ENCODE measurements at places on chromosomes 5 and 9.
A peak's percentile ranks its signal among the peaks of the same experiment; 100 is the strongest.

GRCh38 chr5:51156838-51157237 is 226.4 kb upstream of the ISL1 start:
- no peak for DNase-seq

DNA sequence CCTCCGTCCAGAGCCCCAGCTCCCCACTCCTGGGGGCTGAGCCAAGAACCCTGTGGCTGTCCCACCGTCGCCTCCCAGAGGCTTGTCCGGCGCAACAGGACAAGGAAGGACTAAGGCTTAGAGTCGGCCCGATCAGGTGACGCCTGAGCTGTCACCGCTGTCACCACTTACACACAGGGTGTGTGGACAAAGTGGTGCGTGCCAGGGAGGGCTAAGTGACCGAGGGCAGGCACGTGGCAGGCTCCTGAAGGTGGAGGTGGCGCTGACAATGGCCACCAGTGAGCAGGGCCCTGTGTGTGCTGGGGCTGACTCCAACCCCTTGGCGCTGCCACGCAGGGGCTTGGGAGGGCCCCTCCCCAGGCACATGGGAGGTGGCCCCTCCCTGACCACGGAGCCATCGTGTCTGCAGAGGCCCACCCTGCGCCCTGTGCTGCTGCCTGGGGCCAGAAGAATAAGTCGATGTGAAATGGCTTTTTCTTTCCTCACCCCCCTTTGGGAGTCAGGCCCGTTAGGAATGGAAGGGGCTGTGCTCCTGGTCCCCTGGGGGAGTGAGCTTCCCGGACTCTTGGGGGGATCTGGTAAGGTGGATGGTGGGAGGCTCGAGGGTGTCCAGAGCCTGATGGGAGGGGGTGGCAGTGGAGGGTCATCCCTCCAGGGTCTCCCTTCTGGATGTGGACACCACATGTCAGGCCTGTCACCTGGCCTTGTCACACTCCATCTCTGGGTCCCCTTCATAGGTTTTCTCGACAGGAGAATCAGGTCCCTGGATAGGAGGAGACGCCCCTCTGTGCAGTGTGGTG is 2.6 kb upstream of the GPSM1 start:
- peak; percentile 84 for DNase-seq

DNA sequence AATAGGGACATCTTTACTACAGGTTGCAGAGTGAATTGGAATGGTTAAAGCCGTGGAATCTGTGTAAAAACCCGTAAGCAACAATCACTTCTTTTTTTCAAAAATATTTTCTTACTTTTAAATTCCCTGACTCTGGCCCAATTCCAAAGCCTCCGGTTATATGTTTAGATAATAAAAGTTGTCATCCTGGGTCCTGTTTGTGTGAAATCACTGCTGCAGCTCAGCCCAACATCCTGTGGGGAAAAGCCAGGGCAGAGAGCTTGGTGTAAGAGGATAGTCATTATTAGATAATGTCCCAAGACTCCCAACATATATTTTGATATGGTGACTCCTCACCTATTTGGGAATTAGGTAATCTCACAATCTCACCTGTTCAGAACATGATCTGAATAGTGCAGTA is 586.0 kb upstream of the BRINP1 start:
- DNase-seq: no peak

GRCh38 chr5:35214051-35214450 is 16.2 kb downstream of the PRLR start:
- DNase-seq: no peak

- DNase-seq: no peak
Observed at GRCh38 chr5:78979909-78980308, 5.2 kb downstream of the ARSB start.

- no peak for DNase-seq
Observed at GRCh38 chr9:27308691-27309390, 11.9 kb upstream of the EQTN start.

DNA sequence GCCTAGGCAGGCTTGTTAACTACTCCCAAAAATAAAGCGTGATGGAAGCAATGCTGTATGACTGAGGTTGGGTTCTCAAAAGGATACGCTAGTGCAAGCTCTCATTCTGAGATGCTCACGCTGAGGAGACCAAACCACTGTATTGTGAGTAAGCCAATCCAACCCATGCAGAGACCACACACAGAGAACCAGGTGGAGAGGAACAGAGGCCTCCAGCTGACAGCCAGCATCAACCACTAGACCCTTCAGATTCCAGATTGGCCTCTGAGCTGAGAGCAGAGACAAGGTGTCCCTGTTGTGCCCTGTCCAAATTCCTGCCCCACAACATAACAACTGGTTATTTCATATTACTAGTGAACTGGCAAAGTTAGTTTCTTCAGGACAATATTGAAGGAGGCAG is 4.5 kb downstream of the TSTD2 start:
- no peak for DNase-seq

- DNase-seq: no peak
Observed at GRCh38 chr9:78668148-78668832, 371.4 kb downstream of the PSAT1 start.

DNA sequence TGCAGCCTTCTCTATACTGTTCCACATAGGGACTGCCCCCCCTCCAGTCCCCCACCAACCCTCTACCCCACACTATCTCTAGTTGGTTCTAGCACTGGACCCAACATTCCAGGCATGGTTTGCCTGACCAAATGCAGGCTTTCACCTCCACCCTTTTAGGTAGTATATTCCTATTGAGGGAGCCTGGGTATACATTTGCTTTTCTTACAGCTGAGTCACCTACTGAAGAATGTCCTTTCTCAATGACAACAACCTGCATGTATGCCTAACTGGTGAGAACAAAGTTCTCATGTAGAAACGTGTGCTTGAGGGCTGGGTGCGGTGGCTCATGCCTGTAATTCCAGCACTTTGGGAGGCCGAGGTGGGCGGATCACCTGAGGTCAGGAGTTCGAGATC is 8.2 kb downstream of the TNIP1 start:
- DNase-seq: no peak

- no peak for DNase-seq
Observed at GRCh38 chr9:138010861-138011260, 133.3 kb downstream of the CACNA1B start.

GRCh38 chr9:90827181-90827871 is 25.7 kb downstream of the SYK start:
- DNase-seq: no peak

GRCh38 chr5:133129950-133130349 is 78.1 kb downstream of the HSPA4 start:
- DNase-seq: no peak

DNA sequence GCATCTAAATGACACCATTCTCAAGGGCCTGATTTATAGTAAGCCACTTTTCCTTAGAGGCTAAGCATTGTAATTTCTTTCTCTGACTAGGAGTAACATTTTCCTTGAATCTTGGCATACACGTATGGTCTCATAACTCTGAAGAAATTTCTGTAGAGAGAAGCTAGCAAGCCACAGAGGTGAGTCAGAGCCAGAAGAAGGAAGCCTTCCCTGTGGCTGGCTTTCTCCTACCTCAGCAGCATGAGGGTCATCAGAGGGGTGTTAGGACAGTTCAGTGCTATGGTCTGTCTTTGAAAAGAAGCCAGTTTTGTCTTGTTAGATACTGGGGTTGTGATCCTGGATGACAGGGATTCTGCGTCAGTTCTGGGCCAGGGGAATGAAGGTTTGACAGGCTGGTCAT is 3.2 kb downstream of the SNX30 start:
- peak; percentile 86 for DNase-seq

DNA sequence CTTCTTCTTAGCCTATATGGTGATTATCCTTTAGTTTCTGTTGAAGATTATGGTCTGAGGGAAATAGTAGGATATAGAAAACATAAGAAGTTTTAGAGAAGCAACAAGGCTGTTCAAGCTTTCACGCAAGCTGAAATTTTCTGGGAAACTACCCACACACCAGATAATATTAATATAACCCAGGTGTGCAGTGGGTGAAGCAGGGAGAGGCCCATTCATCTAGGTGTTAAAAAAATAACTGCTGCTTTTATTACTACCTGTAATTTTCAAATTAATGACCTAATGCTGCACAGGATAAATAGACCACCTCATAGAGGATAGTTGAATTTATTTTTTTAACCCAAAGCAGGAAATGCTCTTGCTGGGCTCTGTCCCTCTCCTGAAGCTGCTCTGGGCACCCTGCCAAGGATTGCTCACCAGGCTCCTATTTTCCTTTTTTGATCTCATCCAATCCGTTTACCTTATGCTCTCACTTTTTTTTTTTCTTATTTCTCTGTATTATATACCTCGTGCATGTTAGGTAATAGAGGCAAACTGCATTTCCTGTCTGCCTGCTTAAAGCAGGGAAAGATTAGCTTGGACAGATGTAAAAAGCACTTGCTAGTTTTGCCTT is 124.3 kb upstream of the SLC12A2 start:
- peak; percentile 78 for DNase-seq

DNA sequence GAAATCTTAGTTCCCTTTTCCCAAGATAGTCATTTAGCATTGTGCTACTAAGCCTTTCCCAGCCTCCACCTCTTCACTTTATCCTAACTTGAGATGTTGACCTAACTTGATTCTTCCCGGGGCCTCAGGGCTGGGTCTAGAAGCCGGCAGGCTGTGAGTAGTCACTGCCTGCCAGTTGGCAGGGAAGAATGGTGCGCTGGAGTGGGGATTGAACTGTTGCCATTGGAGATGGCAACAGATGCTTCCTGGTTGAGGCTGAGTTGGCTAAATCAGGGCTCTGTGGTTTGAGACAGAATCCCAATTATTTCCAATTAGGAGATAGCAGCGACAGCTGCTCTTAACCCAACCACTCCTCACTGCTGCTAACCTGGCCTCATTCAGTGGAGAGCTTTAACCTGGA is 343.1 kb downstream of the BRINP1 start:
- DNase-seq: no peak

GRCh38 chr5:94776167-94776566 is 157.7 kb downstream of the SLF1 start:
- DNase-seq: no peak

DNA sequence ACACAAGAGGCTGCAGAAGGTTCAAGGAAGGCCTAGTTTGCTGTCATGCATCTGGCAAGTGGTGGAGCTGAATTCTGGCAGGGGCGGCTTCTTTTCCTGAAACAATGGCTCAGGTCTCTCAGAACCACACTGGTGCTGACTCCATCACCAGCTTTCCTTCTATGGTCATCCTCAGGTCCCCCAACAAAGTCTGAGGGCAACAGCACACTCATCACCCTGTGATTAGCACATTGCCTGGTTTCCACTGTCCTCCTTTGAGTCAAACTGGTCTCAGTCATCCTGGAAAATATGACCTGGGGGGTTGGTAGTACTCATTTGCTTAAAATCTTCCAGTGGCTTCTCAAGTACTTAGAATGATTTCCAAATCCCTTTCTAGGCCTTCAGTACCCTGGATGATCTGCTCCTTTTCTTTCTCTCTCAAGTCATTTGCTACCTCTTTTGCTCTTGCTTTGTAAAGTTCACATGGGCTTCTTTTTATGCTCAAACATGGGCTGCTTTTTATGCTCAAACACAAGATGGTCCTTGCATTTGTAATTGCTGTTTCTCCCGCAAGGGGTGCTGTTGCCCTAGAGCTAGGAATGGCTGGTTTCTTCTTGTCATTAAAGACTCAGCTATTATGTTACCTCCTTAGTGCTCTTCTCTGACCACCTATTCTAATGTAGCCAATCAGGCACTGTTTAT is 144.9 kb downstream of the ALDH1A1 start:
- DNase-seq: no peak

DNA sequence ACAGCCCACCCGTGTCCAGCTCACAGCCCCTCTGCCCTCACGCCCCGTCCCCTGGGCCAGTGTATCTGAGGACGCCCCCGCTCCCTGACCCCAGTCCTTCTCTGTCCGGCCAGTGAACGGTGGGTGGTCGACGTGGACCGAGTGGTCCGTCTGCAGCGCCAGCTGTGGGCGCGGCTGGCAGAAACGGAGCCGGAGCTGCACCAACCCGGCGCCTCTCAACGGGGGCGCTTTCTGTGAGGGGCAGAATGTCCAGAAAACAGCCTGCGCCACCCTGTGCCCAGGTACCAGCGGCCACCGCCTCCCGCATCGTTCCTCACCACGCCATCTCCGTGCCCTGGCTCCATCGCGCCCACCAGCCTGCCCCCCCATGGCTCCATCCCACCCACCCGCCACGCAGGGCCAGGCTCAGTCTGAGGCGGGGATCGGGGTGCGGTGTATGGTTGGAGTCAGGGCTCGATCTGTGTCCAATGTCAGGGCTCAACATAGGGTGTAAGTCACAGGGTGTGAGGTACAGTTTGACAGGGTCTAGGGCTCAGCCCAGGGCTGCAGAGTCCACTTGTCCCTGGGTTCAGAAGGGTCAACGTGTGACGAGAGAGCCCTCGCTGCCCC is 29.5 kb downstream of the HK3 start:
- no peak for DNase-seq

- DNase-seq: peak; percentile 43
Observed at GRCh38 chr9:109013679-109014607, 644 bp upstream of the CTNNAL1 start.

DNA sequence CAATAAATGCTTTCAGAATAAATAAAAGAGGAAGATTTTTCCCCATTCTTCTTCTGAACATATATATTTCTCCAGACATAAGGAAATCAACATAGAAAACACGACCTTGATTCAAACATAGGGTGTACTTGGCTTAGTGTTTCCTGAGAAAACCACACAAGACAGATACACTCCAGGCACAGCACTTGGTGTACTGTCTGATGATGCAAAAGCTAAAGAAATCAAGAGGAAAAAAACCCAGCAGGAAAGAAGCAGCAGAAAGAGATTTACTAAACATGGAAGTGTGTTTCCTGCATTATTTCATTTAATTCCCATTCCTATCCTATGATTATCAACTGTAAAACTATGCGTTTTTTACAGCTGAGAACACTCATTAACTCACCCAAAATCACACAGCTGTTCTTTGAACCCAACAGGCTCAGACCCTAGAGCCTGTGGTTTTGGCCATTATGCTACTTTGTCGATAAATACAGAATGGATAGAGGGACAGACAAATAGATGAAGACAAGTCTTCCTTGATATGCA is 46.1 kb downstream of the NIPAL4 start:
- DNase-seq: no peak

DNA sequence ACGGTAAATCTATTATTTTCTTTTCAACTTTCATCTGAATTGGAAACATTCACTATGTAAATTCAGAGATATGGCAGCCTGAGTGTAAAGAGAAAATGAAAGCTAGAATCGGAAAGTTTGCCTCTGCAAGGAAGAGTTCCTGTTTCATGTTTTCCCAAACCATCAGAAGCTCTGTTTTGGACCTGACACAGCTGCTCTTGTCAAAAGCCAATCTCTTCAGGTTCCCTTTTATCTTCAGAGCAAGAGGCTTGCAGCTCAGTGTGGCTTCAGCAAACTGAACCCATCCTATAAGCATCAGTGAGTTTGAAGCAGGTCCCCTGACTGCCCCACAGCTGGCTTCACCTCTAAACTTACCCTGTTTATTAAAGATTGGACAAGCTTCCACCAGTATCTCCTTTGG is 1099.7 kb downstream of the DTWD2 start:
- no peak for DNase-seq

Data from cardiac muscle cell (in vitro differentiated cells and primary cell).